ENCODE measurements at places on chromosomes 16 and 17. TPM values are rescaled to one million over a fixed set of nuclear protein-coding genes. Genes with fewer than 3 reads are reported as not detected.

Gene NOL11
- 50.5 TPM for total RNA-seq

Gene KCNH6
- not detected for total RNA-seq

Gene TTYH2
- total RNA-seq: 0.72 TPM

Gene ASB16
- 0.88 TPM for total RNA-seq

Gene PMFBP1
- 0.29 TPM for total RNA-seq

Gene SPATA32
- total RNA-seq: not detected

Gene MPHOSPH6
- total RNA-seq: 51.4 TPM

Gene DPEP3
- not detected for total RNA-seq

Gene WNT3
- 1.7 TPM for total RNA-seq

Gene RND2
- total RNA-seq: 0.88 TPM

Measured in placental pericyte (primary cell).